ENCODE measurements at places on chromosomes 3 and 15.
A peak's percentile ranks its signal among the peaks of the same experiment; 100 is the strongest.

DNA sequence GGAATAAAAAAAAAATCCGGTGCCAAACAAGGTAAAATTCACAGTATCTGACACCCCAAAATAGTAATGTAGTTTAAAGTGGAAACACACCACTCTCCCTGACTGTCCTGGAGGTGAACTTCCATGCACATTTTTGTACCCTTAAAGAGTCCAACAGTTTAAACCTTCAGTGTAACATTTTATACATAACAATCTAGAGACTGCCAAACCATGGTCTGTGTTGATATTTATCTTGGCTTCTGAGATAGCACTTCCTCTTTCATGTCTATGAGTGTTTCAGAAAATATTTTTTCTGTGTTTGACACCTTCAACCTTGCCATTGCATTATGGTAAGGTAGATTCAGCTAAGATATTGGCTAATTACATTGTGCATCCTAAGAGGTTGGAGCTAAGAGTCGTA lies 13.9 kb downstream of the TMEM45A start:
- peak; percentile 44 for DNase-seq

- DNase-seq = no peak
These were observed 20.3 kb upstream of the CCNL1 start for GRCh38 chr3:157180262-157180661.

- DNase-seq = no peak
These were observed 972 bp downstream of the UBA5 start for GRCh38 chr3:132661101-132661500.

DNA sequence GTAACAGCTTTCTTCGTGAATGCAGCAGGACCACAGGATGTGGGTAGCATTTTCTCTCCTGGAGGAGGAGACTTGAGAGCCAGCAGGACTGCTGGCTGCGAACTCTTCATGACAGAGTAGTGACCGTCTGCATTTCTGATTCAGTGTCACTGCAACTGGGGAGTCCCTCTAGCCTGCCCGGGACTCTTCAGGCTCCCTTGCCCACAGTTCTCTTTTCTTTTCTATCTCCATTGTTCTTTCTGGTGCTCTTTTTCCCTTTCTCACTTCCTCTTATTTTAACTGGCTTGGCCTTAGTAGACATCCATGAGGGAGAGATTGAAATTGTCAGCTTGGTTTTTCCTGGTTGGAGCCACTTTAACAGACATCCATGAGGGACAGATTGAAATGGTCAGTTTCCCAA lies 49.9 kb upstream of the P2RY1 start:
- no peak for DNase-seq

- peak; percentile 20 for DNase-seq
These were observed at the start of gene GRM7 for GRCh38 chr3:6860954-6861624. Gene GRM7 (plus strand): TSS chr3:6861115.

- no peak for DNase-seq
These were observed 47.5 kb downstream of the PTH1R start for GRCh38 chr3:46924921-46925584.

Data from hematopoietic multipotent progenitor cell (in vitro differentiated cells).